ENCODE measurements at places on chromosomes 4 and X.

DNA sequence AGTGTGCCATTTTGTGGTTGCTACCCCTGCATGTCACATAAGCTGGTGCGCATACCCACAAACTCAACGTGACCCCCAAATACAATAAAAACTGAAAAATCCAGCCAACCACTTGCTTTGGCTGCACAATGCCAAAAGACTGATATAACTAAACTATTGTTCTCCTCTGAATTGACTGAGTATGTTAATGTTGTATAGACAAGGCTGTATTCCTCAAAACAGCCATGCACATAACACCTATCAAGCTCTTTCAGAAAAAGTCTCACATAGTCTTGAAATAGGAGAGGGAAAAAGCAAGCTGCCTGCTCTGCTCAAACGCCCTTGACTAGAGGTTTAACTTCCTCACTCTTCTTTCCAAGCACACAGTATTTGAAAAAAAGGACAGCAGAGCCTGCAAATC lies 126.4 kb upstream of the NOCT start:
- DNase-seq: no peak

GRCh38 chr4:80454040-80454439 lies 118.5 kb downstream of the CFAP299 start:
- DNase-seq: no peak

DNA sequence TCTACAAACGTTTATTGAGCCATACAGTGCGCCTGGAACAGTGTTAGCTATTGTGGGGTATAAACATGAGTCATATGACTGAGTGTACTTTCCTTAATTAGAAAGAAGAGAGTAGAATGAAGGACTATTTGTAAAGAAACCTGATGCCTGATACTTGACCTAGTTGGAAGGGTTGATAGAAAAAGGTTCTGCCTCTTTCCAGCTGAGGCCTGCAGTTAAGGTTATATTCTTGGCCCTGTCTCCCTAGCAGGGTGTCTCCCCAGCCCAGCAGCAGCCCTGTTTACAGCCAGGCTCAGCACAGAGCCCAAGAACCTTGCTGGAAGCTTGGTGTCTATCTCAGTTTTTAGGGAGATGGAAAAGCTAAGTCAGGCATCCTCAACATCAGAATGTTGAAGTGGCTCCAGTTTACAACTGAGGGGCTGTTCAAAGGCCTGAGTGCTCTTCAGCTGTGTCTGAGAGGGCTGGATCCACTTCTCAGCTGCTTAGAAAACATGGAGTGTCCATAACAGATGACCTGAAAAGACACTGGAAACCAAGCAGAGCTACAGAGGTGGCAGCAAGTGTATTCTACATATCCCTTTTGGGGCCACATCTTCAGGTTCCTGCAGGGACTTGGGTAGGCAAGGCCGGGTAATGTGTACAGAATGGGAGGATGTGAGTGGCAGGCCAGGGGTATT lies 21.6 kb downstream of the NYX start:
- no peak for DNase-seq

- DNase-seq: no peak
Measured at GRCh38 chr4:3511187-3511586, 21.0 kb downstream of the LRPAP1 start.

DNA sequence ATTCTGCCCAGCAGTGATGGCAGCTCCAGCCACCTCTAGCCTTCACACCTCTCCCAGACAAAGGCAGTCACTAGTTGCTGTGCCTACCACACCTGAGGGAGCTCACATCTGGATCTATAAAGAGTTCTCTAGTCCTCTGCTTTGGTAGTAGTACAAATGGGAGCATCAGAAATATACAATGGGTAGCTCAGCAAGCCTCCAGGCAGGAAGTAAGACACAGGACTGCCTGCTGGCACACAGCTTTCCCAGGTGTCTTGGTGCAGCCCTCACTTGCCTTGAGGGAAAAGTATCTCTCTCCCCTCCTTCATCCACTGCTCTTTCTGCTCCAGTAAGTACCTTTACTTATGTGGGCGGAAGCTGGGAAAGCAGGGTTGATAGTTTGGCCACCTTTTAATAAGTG lies 212.9 kb upstream of the SLC7A11 start:
- no peak for DNase-seq

- no peak for DNase-seq
Measured at GRCh38 chrX:21738210-21738949, 19.5 kb downstream of the SMPX start.

Measured in CD8-positive, alpha-beta T cell (primary cell).